ENCODE measurements at places on chromosomes 2 and 18.

GRCh38 chr18:59846814-59847490 is 52.8 kb upstream of the PMAIP1 start:
- DNase-seq, result peak; percentile 7

DNA sequence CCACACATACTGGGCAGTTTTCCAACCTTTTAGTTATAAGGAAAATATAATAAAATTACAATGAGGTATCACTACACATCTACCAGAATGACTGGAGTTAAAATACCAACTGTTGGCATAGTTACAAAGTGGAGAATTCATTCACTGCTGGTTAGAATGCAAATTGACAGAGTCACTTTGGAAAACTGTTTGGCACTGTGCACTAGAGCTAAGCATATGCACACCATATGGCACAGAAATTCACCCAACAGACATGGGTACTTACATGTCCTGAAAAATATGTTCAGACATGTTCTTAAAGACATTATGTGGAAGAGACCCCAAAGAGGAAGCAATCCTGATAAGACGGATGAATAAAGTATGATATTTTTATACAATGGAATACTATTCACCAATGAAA is 686.1 kb upstream of the RAB6C start:
- no peak for DNase-seq

GRCh38 chr2:15942711-15943345 is 2.5 kb downstream of the MYCN start:
- no peak for DNase-seq

GRCh38 chr18:36247036-36247435 is 50.5 kb upstream of the FHOD3 start:
- no peak for DNase-seq

DNA sequence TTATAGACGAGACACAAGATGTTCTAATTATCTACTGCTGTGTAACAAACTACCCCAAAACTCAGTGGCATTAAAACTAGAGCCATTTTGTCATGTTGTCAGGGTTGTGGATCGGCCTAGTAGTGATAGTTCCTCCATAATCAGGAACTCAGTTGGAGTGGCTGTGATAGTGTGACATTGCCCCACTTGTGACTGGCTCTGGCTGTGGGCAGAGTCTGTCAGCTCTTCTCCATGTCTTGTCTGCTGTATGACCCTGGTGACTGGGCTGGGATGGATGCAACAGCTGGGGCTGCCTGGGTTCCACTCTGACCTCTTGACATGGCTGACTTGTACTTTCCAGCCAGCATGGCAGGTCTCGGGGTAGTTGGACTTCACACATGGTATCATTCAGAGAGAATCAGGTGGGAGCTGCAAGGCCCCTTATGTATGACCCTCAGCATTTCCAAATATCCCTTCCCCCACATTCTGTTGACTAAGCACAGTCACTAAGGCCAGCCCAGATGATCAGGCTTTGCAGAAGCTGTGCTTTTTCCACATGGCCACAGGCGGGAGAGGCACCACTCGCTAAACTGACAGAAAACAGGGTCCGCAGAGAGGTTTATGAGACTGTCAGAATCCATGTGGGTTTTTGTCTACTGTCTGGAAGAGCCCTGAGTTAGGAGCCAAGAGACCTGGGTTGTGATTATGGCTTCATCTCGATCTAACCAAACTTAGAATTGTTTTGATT is 50.3 kb downstream of the SETBP1 start:
- DNase-seq, result no peak

Data from stimulated activated CD4-positive, alpha-beta T cell treated with anti-CD3 and anti-CD28 coated beads, Interleukin-12 subunit alpha, Interleukin-12 subunit beta, amount 100 ng/mL, for 4 hours (primary cell).